ENCODE measurements at places on chromosomes 4 and X. TPM values are rescaled to one million over a fixed set of nuclear protein-coding genes. Genes with fewer than 3 reads are reported as not detected.

Gene AFF2
- polyA plus RNA-seq = 2.1 TPM

DNA sequence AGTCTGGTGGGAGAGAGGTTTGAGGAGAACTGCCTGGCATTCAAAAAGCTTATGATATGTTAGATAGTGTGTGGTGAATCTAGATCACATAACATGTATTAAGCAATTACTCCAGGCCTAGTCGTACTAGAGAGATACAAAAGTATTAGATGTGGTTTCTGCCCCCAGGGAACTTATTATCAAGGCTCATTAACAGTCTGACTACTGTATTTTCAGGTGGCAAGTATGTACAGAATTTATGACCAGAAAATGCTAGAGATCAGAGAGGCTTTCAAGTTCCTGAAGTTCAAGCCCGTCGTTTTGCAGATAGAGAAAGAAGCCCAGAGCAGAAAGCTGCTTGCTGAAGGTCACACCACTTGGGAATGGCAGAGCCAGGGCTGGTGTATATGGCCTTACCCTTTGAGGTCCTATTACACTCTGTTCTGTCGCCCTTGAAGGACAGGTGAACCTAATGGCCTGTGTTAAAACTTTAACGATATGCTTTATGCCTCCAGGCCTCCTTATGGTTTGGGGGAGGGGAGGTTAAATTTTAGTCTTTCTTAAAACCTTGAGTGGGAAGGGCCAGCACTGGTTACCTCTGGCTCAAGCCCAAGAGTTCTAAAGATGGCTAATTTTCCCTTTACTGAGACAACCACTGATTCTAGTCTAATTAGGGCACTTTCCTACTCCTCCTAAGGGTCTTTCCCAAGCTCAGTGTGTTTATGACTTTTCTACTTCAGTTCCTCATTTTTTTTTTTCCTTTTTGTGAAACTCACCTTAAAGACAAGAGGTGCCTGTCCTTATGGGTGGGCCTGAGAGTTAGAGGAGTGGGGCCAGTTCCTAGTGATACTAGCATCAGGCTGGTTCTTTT is 19.9 kb downstream of the TMEM164 start:
- DNase-seq = no peak

- DNase-seq = no peak
Observed at GRCh38 chrX:110836982-110837381, 41.4 kb upstream of the CHRDL1 start.

Gene SMIM31
- 0.51 TPM for polyA plus RNA-seq

GRCh38 chr4:107423677-107424405 is 296.2 kb downstream of the PAPSS1 start:
- DNase-seq = no peak

Gene JAKMIP1
- polyA plus RNA-seq = not detected

- DNase-seq = peak; percentile 18
Observed at GRCh38 chr4:53365121-53365485, 758 bp downstream of the SCFD2 start.

All from hepatocyte (in vitro differentiated cells).